ENCODE measurements at places on chromosomes 13 and 19.

GRCh38 chr19:6047741-6048251, 62.5 kb downstream of the RFX2 start:
- no peak for DNase-seq

DNA sequence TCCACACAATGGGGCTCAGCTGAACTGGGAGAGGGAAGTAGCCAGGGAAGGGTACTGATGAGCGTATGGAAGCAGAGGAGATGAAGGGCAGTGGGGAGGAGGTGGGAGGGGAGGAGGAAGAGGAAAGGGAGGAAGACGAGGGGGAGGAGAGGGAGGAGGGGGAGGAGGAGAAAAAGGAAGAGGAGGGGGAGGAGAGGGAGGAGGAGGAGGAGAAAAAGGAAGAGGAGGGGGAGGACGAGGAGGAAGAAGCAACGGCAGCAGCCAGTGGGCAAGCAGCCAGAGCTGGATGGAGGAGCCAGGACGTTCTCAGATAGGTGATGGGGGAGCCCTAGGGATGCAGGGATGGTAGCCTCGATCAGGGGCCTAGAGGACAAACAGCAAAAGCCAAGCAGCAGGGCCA, 5.6 kb downstream of the CERS4 start:
- DNase-seq = no peak

DNA sequence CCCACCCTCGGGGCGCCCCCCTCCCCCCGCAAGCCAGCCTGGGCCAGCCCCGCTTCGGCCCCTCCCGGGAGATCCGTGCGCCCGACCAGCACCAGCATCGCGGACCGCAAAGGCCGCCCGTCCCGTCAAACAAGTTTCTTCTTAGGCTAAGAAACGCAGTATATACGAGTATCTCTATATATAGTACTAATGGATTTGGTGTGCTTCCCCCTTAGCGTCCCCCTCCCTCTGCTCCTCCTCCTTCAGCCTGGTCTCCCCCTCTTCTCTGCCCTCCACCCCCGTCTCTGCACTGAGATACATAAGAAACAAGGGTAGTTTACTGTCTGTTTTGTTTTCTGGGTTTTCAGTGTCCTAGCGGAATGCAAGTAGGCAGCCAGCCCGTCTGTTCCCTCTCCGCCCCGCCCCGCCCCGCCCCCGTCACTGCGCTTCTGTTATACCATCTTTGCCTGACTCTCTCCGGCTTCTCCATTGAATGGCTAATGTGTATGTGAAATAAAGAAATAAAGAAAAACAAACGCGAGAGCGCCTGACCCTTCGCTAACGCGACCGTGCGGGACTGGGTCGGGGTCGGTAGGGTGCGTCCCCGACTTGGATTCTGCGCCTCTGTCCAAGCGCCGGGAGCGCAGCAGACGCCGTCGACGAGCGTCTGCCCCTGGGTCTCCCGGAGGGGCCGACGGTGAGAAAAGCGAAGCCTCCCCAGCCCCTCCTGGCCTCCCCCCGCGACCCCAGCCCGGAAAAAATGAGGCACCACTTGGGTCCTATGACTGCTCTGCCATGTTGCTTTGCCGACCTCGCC, 4.2 kb downstream of the LYL1 start:
- DNase-seq = peak; percentile 57

- DNase-seq = no peak
Observed at GRCh38 chr13:73138638-73139491, 80.1 kb downstream of the KLF5 start.

DNA sequence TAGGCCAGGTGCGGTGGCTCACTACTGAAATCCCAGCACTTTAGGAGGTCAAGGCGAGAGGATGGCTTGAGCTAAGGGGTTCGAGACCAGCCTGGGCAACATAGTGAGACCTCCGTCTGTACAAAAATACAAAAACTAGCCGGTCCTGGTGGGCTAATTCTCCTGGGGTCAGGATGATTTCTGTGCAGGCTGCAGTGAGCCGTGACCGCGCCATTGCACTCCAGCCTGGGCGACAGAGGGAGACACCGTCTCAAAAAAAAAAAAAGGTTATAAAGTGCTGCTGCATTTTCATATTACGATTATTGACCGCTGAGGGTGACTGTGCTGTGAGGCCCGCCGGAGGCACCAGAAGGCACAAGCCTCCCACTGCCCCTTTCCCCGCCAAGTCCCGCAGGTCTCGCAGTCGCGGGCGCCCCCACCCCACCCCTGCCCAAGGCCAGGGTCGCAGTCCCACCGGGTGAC, 477 bp upstream of the PLEKHF1 start:
- no peak for DNase-seq

- DNase-seq = no peak
Observed at GRCh38 chr13:75670496-75670895, 34.4 kb downstream of the LMO7 start.

DNA sequence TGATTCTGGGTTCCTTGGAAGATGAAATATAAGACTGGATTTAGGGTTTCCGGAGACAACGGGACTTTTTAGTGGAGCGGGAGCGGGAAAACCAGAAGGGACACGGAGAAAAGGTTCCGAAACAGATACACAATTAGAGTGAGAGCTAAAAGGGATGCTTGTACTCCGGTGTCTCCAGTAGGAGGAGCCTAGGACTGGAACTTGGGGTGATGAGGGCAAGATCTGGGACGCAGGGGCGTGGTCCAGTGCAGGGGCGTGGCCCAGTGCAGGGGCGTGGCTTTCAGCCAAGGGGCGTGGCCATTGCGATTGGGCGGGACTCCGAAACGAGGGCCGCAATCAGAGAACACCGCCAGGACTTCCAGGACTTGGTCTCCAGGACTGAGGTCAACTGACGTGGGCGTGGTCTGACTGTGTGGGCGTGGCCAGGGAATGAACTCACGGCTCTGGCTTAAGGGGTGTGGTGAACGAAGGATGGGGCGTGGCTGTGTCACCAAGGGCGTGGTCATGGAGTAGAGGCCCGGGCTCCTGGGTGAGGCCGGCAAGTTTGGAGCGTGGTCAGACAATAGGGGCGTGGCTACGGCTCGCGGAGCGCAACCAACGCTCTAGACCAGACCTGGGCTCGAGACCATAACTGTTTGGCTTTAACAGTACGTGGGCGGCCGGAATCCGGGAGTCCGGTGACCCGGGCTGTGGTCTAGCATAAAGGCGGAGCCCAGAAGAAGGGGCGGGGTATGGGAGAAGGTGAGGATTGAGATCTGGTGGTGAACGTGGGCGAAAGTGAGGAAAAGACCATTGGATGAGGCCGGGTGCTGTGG, at the start of gene DKKL1:
Gene DKKL1 (plus strand): TSS at position 610 of the 815 bp plus-strand sequence. CDS start 122 bp downstream, at position 732.
- DNase-seq = peak; percentile 37

DNA sequence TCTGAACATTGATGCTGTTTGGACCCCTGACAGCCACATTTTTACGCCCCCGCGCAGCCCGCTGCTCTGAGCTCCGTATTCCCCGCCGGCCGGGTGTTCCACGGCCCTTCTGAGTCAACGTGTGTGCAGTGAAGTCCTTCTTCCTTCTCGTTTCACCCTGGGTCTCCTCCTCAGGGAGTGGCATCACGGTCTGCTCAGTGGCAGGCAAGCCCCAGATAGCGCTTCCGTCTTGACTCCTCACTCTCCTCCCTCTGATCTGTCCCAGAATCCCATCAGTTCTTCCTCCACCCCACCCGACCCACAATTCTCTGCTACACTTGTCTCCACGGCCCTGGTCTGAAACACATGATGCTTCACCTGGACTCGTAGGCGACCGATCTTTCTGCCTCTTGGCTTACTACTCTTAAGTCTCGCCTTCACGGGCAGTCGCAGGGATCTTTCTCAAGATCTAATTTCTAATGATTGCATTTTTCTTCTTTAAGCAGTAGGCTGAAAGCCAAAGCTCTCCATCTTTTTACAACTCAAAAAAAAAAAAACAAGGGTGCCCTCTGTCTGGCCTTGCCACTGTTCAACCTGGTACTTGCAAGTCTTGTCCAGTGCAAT, 33.9 kb downstream of the CCNE1 start:
- peak; percentile 56 for DNase-seq

DNA sequence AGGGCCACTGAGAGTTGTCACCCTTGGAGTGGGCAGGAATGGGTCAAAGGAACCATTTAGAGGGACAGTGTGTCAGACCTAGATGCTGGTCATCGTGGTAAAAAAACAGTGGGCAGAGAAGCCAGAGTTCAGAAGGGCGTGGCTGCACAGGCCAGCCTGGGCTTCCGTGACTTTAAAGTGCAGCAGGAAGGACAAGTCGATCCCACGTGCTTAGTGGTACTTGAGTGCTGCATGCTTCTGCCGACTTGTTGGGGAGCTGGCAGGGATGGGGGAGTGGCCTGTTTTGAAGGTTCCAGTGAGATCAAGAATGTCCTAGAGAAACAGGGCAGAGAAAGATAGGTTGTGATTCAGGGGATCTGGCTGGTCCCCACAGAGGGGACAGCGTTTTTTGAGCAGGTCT, 17.0 kb downstream of the LYL1 start:
- no peak for DNase-seq

GRCh38 chr19:29714371-29714952, 599 bp downstream of the C19orf12 start:
- peak; percentile 21 for DNase-seq

DNA sequence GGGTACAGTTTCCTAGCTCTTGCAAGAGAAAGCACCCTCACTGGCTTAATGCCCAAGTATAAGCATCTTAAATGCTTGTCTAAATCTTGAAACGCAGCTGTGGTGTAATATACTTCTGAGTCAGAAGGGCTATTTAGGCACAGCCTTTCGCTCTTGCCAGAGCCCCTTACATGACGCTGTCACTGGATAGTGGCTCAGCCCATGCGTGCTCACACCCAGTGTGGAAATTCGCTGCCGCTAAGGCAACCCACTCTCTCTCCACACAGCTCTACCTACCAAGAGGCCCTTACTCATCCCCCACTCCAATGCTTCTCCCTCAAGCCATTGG, 24.0 kb downstream of the UQCRFS1 start:
- DNase-seq = no peak
